ENCODE measurements at places on chromosomes 5 and 9. TPM values are rescaled to one million over a fixed set of nuclear protein-coding genes. Genes with fewer than 3 reads are reported as not detected.
A peak's percentile ranks its signal among the peaks of the same experiment; 100 is the strongest.

DNA sequence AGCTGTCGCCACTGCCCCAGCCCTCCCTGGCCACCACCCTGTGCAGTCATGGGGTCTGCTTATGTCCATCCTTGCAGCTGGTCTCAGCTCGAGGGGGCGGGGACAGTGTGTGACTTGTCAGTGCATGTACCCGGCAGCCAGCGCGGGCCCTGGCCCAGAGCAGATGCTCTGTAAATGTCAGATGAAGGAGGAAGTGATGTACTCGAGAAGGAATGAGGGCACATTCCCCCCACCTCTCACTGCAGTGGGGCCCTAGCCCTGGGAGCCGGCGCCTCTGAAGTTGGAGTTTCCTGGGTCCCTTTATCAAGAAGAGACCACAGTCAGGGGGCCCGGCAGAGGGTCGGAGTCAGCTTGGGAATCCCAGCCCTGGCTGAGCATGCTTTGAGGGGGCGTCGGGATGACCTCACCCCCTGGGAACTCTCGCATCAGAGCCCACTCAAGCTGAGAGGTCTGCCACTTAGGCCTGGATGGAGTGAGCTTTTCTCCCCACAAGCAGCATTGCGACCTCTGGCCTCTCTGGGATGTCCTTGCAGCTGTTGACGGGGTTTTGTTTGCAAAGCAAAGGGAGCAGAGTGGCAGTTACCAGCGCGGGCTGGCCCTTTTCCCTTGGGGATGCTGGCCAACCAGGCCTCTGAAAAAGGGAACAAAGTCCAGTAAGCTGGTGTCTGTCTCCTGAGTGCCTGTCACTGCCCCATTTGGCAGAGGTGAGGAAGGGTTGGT is 19.0 kb downstream of the NEURL1B start:
- peak; percentile 94 for DNase-seq

- DNase-seq: peak; percentile 69
These were observed 17.8 kb upstream of the DPM2 start for GRCh38 chr9:127955294-127956015.

DNA sequence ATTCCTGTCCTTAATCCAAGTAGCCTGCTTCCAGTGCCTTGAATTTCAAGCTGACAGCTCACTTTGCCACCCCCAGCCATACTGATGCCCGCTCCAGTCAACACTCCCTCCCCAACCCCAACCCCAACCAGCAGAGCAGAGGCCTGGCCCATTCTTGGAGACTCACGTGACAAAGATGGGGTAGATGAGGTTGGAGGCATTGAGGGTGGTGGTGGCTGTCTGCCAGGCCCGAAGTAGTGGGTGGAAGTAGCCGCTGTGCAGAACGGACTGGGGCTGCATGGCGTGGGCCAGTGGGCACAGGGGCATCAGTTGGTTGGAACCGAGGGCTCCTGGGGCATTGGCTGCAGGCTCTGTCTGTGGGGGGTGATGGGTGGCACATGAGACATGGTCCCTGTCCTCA is 7.8 kb downstream of the ALAD start:
- no peak for DNase-seq

The GABBR2 gene
- total RNA-seq: 0.62 TPM

DNA sequence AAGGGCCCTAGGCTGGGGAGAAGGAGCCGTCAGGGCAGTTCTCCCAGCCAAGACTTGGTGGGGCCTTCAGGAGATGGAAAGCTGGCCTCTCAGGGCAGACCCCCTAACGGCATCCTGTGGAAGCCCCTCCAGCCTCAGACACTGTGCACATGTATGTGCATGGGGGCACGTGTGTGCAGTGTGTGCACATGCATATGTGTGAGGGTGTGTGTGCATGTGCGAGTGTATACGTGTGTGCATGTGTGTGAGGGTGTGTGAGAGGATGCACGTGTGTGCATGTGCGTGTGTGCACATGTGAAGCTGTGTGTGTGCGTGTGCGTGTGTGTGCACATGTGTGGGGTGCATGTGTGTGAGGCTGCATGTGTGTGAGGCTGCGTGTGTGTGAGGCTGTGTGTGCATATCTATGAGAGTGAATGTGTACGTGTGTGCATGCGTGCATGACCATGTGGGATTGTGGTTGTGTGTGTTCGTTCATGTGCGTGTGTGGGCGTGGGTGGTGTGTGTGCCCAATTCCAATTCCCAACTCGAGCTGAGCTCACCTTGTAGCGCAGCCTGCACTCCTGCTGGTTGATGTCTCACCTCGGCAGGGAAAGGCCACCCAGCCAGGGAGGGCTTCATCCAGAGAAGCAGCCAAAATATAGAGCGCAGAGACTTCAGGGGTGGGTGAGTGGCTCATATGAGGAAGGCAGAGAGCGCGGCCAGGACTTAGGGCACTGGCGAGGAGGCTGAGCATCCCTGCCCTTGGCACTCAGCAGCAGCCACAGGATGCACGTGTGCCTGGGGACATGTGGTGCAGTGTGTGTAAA is 142.7 kb upstream of the PPP1R26 start:
- no peak for DNase-seq

GRCh38 chr9:75545287-75545686 is 345.2 kb upstream of the PCSK5 start:
- no peak for DNase-seq

The GNAQ gene
- total RNA-seq: 13.7 TPM

DNA sequence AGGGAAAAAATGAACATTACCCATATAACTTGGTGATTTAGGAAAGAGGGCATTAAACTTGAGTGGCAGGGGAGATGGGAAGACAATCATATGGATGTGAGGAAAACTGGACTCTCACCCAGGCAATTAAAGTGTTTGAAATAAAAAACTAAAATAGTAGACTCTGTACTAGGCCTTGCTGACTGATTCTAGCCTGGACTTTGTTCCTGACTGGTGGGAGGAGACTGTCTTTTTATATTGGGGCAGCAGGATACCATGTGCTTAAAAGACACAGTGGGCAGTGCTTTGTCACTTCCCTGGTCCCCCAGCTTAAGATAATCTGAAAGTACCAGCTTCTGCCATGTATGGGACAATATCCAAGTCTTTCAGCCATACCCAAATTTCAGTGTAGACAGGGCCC is 107.0 kb downstream of the ACTL7B start:
- DNase-seq: no peak

DNA sequence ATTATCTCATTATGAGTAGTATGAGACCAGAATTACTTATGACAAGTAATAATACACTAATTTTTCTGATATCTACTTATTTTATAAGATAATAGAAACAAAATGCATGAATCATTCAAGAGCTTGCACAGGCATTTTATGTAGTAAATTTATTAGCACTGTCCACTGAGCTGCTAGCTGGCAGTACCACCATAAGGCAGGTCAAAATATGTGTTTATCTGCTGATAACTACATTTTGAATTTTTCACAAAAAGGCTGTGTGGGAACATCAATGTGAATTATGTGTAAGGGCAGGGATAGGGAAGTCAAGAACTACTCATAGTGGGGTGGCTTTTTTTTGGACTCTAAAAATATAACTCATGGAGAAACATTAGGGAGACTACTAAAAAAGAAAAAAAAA is 249.6 kb downstream of the PAPPA start:
- DNase-seq: no peak

The ASS1 gene
- total RNA-seq: 65.5 TPM

DNA sequence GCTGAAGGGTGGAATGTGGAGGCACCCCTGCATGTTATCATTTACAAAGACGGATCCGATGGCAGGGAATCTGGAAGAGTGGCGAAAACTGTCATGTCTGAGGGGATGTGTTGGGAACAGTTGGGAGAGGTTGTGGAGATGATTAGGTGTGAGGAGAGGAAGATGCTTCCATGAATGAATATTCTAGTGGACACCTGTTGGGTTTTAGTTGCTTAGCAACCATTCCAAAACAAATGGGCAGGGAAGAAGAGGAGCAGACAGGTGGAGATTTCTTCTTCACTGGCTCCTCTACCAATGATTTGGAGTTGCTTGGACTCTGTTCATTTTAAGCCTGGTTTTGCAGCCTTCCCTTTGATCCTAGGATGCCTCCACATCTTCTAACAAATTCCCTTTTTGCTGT is 465.3 kb upstream of the CLINT1 start:
- no peak for DNase-seq

Data from left ventricle myocardium superior (tissue), 1 donor.